RKO (cell line): ENCODE measurements at places on chromosomes 6 and 20.

DNA sequence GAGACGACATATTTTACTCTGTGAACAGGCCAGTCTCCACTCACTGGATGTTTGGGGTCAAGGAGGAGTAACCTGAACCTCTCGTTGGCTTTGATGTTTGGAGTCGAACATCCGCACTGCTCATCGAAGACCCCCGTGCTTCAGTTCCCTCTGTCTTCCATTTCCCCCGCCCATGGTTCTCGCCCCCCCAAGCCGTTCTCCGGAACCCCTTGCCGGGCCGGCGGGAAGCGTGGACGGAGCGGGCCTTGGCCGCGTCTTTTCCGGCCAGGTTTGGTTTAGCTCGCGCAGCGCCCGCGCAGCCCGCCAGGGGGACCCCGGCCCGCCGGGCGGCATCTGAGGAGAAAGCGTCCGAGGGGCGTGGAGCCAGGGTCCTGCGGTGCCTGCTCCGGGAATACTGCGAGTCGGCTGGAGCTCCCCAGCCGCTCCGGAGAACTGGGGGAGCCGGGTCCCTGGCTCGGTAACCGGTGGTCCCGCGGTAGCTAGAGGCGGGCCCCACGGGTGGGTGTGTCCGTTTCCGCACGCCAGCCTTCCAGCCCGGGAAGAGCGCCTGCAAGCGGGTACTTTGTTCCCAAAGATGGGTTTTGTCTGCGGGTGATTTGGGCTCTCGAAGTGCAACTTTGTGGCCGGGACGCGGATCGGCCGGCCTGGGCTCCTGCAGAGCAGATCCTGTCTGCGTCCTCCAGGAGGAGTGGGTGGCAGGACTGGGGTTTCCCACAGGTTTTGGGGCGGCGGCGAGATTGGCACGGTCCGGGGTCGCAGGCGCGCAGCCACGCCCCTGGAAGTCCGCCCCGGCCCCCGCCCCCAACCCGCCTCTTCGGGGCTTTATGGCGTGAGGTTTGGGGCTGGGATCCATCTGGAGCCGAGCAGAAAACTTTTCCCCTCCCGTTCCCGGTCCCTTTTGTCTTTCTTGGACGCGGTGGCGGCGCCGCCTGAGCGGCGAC is at the start of gene TMEM200A:
TMEM200A (plus strand) TSS at position 852 of the 941 bp plus-strand sequence. CDS start 74,406 bp downstream, outside the sequence.
- no peak for DNase-seq

DNA sequence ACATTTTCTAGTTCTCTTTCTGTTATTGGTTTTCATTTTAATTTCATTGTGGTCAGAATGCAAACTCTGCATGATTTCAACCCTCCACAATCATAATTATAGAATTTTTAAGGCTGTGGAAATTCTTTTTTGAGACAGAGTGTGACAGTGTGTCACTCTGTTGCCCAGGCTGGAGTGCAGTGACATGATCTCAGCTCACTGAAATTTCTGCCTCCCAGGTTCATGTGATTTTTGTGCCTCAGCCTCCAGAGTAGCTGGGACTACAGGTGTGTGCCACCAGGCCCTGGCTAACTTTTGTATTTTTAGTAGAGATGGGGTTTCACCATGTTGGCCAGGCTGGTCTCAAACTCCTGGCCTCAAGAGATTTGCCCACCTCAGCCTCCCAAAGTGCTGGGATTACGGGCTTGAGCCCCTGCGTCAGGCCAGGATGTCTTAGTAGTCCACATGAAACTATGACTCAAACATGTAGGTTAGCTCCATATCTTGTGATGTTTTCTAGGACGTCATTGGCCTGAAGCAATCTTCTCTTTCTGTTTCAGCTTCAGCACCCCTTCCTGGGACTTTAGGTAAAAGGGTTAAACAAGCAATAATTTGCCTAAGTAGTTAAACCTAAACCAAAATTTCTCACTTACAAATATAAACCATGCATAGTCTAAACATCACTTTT is 47.4 kb upstream of the SAMD3 start:
- DNase-seq, result no peak

- no peak for DNase-seq
Measured at GRCh38 chr6:106124437-106125430, 38.6 kb downstream of the PRDM1 start.

DNA sequence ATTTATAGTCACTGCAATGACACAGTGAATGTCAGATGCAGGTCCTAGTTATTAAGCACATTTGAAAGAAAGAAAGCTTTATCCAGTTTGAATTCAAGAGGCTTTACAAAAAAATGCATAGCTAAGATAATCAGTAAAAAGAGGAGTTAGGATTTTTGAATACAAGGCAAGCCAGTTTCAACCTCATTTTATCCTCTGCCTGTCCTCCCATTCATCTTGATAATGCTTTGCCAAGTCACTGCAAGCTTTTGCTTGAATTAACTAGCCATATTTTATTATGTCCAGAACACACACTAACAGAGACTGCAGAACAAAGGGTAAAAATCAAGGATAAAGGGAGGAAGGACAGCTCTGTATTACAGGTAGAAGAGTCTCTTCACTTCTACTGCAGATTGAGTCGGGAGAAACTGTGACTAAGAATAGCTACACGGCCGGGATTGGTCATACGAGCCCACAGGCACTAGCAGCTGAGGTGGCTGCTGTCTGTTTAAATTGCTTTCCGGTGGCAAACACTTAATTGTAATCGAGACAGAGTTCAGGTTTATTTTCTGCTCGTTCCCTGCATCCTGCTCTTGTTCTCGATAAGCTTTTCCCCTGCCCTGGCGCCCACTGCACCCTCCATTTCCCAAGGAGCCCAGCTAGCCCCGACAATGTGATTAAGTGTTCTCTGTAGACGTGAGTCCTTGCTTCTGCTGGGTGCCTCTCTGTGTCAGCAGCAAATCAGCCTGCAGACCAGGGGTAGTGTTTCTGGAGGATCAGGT is 30.5 kb upstream of the AKAP12 start:
- DNase-seq, result peak; percentile 46
